ENCODE measurements at places on chromosomes 5 and 9.
A peak's percentile ranks its signal among the peaks of the same experiment; 100 is the strongest.

- DNase-seq: no peak
These were observed 387.7 kb upstream of the CLINT1 start for GRCh38 chr5:158246661-158247060.

GRCh38 chr5:136042156-136042555, 13.4 kb downstream of the TGFBI start:
- DNase-seq: no peak

GRCh38 chr5:9543311-9543920, 2.5 kb downstream of the SEMA5A start:
- DNase-seq: peak; percentile 36

- no peak for DNase-seq
These were observed 198.7 kb upstream of the MAP3K1 start for GRCh38 chr5:56616454-56617160.
